ENCODE measurements at places on chromosomes 4 and X.

DNA sequence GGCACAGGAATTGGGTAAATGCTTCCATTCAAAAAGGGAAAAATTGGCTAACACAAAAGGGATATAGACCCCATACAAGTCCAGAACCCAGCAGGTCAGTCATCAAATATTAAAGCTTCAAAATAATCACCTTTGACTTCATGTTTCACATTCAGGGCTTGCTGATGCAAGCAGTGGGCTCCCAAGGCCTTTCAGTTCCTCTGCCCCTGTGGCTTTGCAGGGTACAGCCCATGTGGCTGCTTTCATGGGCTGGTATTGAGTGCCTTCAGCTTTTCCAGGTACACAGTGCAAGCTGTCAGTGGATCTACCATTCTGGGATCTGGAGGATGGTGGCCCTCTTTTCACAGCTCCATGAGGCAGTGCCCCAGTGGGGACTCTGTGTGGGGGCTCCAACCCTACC lies 253.0 kb downstream of the TECRL start:
- no peak for DNase-seq

GRCh38 chr4:52260514-52261210 lies 209.6 kb downstream of the SPATA18 start:
- no peak for DNase-seq

DNA sequence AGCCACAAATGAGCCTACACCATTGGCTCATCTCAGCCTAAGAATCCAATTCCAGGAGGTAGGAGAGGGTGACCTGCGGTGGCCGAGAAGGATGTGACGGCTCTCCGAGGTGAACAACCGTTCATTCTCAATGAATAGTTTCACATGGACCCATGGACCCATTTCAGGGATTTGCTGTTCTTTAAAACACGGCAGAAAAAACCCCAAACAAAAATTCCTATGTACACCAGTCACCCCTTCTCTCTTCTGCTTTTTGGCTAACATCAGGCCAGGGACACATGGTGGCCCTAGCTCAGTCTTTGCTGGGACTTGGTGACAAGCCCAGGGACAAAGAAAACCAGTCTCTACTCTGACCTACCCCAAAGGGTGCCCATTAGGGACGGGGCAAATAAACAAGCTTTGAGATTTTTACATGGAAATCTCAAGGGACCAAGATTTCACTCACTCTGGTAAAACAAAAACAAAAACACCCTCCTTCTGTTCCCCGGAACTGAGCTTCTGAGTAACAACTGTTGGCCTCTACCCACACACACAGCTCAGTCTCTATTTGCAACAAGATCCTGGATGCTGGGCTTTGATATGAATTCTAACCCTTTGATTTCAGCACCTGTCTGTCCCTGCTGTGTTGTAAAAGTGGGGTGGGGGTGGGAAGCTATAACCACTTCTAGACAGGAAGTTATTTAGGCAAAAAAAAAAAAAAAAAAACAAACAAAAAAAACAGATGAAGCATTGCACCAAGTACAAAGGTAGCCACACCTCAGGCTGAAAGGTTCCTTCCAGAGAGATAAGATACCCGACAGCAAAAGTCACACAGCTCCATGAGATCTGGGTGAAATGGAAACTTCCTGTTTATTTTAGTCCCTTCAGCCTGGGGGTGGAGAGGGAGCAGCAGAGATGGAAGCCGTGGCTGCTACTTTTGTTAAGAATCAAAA lies 49.0 kb downstream of the DDX3X start:
- no peak for DNase-seq

DNA sequence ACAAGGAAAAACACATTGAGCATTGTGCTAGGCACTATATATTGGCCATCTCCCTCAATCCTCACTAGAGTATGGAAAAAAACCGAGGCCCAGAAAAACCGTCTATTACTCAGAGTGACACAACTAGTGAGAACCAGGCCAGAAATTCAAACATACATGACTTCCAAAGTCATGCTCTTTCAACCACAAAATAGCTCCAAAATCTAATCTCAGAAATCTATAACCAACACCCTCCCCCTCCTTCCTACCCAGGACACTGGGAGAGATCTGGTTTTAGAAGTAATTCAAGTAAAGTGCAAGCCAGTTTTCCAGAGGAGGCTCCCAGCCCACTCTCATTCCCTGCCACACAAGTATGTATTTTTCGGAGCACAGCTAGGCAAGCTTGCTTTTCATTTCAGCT lies 7.6 kb downstream of the HS3ST1 start:
- no peak for DNase-seq

GRCh38 chrX:81278616-81279015 lies 76.7 kb downstream of the SH3BGRL start:
- no peak for DNase-seq

DNA sequence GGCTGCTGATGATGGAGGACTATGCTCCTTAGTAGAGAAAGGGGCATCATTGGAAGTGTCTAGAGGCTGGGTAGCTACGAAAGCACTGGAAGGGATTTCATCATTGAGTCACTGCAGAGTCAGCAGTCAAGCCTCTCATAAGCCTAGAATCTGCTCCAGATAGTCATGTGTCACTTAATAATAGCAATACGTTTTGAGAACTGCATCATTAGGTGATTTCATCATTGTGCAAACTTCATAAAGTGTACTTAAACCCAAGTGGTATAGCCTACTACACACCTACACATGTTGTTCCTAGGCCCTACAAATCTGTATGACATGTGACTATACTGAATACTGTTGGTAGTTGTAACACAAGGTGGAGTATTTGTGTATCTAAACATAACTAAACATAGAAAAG lies 165.6 kb downstream of the PTTG2 start:
- DNase-seq: no peak

DNA sequence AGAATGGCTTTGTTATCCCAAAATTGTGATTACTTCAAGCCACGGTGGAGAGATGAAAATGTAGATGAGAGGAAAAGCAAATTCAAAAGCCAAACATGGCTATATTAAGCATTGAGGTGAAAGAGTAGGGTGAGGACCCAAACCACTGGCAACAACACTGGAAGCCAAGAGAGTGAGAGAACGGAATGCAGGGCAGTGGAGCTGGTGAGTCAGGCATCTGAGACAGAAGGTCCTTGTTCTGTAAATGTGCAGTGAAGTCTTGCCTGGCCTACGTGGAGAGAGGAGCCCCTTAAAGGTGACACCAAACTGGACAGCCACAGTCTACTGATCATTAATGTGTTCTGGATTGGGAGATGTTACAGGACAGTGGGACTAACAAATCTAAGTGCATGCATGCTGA lies 22.8 kb upstream of the SEC24B start:
- no peak for DNase-seq

DNA sequence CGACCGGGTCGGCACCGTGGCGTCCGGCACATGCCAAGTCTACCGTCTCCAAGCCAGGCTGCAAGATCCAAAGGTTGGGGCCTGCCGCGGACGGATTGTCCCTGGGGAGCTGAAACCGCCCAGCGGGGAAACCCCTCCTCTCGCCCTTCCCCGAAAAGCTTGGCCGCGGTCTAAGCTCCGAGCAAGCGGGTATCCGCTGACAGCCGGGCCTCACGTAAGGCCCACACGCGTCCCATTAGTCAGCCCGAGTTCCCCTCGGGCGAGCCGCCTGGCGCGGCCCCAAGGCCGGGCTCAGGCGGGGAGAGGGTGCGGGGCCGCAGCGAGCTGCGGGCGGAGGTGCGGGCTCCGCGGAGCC lies 6.8 kb upstream of the BCOR start:
- DNase-seq: no peak

DNA sequence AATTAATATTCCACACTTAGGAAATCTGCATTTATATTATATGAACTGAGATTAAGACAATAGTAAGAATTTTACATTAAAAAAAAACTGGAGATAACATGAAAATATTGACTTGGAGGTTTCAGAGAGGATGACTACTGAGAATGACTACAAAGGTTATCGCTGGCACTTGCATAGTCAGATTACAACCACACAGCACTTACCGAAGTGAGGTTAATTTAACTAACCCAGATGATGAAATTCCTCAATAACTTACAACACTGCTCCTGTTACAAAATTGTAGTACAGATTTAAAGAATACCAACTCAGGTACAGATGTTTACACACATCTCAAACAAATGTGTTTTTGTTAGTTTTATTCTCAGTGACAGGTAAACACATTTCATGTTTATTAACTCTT lies 283.5 kb downstream of the CAMK2D start:
- no peak for DNase-seq

GRCh38 chr4:26793735-26794134 lies 66.9 kb upstream of the STIM2 start:
- no peak for DNase-seq

DNA sequence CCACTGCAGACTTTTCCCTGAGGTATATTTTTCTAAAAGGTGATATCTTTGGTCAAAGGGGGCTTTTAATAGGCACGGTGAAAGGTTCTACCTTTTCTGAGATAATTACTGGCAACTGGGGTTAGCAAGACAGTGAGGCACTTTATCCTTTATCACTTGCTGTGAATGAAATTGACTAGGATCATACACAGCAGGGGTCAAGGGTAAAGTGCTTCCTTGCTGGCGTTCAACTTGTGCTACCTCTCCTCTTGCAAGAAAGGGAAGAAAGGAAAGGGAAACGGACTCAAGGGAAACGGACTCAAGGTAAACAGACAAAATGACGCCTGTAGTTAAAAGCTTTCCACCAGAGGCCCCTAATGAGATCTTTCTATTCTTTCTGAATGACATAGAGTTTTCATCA lies 78.6 kb upstream of the RAPGEF2 start:
- no peak for DNase-seq

DNA sequence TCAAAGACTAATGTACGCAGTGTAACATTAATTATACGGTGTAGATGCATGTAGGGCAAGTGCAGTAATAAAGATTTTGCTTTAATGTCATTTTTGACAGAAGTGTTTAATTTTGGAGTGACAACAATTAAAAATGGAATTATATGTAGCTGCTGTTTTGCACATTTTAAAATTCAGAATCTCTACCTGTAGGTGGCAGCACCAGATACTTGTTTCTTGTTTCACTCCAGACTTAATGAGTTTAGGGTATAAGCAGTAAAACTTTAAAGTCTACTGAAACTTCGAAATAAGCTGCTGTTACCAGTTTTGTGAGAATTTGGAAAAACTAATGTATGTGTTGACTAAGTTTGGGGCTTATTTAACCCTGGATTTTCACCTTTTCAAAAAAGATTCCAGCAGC lies 144.9 kb downstream of the POLA1 start:
- no peak for DNase-seq

- DNase-seq: no peak
Observed at GRCh38 chrX:132668178-132668577, 179.3 kb upstream of the MBNL3 start.

GRCh38 chr4:97072666-97073065 lies 1070.6 kb downstream of the STPG2 start:
- no peak for DNase-seq

GRCh38 chrX:54166915-54167314 lies 16.1 kb downstream of the FAM120C start:
- no peak for DNase-seq

DNA sequence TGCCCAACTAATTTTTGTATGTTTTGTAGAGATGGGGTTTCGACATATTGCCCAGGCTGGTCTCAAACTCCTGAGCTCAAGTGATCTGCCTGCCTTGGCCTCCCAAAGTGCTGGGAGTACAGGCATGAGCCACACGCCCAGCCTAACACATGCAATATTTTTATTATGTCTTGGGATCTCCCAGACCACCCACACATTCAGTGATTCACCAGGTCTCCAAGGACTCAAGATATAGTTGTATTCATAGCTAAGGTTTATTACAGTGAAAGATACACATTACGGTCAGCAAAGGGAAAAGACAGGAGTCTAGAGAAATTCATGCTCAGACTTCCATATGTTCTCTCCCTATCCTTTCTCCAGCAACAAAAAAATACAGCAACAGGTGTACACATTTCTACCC lies 25.5 kb upstream of the FAM120C start:
- DNase-seq: no peak

DNA sequence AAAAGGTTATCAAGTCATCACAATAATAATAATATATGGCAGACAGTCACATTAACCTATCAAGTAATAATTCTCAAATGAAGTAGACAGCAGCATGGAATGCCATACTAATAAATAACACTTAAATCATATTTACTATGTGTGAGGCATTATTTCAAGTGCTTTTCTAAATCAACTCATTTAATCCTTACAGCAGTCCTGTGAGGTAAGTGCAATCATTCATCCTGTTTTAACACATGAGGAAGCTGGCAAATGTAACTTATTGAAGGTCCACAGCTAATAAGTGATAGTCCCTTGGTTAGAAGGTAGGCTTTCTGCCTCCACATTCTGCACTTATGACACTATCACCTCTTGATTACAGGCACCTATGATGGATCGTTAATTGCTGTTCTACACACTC lies 24.5 kb downstream of the GABRA4 start:
- no peak for DNase-seq

- no peak for DNase-seq
Observed at GRCh38 chr4:16779028-16779675, 119.3 kb downstream of the LDB2 start.

DNA sequence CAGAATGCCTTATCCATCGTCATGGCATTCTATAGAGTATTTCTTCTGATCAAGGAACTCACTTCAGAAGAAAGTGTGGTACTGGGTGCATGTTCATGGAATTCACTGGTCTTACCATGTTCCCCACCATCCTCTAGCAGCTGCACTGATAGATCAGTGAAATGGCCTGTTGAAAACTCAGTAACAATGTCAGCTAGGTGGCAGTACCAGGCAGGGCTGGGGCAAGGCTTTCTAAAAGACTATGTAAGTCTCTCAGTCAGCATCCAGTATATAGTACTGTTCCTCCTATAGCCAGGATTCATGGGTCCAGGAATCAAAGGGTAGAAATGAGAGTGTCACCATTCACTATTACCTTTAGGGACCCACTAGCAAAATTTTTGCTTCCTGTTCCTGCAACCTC lies 15.8 kb upstream of the LDB2 start:
- DNase-seq: no peak

GRCh38 chr4:123386609-123387008 lies 10.0 kb upstream of the SPRY1 start:
- no peak for DNase-seq

DNA sequence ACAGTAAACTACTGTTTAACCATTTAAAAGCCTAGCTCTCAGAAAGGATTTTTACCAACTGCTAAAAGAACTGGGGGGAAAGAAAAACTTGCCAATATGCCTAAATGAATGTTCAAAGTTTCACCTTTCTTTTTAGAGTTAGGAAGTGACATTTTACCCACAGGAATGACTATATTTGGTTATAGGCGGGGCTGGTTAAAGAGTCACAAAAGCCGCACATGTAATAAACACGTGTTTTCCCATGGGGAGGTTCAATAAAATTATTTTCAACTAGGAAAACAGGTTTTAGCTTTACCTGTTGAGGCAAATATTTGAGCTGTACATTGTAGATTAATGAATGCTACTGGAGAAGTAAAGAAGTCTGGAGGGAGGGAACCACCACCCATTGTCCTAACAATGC lies 41.6 kb upstream of the UGDH start:
- no peak for DNase-seq

GRCh38 chrX:129808829-129809796 lies 29.4 kb downstream of the SASH3 start:
- DNase-seq: no peak

- DNase-seq: peak; percentile 36
Observed at GRCh38 chr4:123397144-123398065, 810 bp downstream of the SPRY1 start.
